ENCODE measurements at places on chromosomes 12 and 14.

DNA sequence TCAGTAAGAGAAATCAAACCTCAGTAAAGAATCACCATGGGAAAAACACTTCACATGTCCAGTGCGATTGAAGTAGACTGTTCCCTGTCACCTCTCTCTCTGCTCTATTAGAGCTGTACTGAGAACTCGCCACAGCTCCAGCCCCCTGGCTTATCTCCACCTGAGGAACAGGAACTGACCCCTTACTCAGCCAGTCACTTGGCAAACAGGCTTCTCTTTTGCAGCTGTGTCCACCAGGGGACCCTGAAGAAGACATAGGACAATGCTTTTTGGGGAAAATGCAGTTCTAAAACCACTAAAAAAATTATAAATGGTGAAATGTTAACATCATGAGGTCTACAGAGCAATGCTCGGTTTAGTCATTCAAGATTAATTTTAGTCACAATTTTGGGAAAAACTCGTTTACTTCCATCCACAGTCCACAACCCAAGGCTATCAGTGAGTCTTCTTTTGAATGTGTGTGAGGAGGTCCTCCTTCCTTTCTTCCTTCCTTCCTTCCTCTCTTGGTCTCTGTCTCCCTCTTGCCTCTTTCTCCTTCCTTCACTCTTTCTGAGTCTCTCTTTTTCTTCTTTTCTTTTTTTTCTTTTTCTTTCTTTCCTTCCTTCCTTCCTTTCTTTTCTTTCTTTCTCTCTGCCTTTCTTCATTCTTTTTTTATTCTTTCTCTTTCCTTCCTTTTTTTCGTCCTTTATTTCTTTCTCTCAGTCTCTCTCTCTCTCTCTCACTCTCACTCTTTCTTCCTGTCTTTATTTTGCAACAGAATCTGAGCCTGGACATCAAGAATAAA is 1189.5 kb upstream of the TMEM132C start:
- DNase-seq, result no peak

DNA sequence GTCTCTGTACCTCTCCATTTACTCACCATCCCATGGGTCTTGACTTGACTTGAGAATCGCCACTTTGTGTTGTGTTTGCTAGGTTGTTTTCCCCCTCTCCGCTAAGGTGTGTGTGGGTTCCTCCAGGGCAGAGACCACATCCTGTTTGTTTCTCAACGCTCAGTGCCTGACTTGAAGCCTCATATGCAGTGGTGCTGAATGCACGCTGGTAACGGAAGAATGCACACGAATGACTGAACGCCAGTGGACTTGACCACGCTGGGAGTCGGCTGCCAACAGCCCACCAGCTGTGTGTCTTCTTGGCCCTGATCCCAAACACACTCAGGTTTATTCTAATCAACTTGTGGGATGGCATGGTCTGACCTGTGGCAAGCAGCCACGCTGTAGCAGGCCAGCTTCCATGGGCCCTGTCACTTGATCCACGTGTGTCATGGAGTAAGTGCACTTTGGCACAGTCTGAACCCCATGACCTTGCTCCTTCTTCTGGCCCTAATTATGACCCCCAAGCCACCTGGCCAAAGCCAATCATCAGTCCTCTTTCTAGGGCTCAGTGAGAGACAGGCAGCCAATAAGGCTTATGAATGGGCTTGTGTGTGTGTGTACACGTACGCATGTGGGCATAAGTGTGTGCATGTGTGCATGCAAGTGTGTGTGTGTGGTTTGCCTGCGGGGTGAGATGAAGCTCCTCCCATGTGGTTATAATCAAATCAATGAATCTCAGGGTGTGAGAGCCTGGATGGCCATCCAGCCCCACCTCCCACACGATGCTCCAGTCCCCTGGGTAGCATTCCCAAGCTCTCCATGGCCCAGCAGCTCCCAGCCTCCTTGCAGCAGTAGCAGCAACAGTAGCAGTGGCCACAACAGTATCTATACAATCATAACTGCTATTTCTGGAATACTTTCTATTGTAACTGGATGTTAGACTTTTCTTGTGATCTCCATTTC is 6.4 kb upstream of the TC2N start:
- no peak for DNase-seq

- no peak for DNase-seq
These were observed 236.6 kb downstream of the CCDC59 start for GRCh38 chr12:82121545-82121944.

DNA sequence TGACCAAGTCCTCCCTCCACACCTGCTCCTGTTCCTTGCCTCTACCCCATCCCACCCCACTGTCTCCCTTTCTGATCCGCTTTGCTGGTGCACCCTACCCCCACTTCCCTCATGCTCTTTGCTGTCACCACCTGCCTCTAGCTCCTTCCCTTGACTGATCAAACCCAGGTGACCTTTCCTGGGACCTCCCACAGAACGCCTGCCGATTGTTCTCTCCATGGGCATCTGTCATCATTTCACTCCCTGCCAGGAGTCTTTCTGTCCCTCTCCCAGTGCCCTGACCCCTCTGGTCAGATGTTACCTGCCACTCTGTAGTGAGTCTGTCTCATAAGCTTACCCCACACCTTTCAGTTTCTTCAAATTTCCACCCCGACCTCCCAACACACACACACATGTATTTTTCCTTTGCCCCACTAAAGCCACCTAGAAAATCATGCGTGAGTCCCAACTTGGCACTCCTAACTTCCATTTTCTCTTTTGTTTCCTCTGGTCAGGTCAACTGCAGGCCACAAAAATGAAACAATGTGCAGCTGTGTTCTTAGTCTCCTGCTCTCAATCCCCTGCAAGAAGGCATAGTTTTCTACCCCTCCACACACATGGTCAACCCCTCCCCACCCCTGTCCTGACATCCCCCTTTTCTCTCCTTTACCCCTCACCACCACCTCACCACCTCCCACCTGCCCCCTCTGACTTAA is 229.8 kb downstream of the DPF3 start:
- DNase-seq, result no peak

- no peak for DNase-seq
These were observed 3.3 kb upstream of the KRT79 start for GRCh38 chr12:52837413-52837741.

GRCh38 chr12:110266980-110267620 is 13.9 kb upstream of the ATP2A2 start:
- DNase-seq, result peak; percentile 55

- no peak for DNase-seq
These were observed 227.9 kb downstream of the KTN1 start for GRCh38 chr14:55807881-55808379.

DNA sequence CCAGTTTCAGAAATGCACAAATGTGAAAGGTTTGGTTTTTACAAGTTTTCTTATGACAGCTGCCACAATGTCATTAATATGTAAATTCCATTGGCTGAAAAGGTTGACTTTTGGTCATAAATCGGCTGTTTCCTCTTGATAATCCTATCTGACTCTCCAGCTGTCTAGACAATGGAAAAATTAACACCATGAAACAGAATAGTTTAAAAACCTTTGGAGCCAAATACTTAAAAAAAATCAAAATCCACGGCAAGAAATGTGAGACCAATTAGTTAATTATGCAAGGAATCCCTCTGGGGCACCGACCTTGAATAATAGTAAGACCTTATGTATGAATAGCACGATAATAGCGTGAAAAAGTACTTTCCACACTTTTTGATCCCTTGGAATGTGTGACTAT is 138.0 kb downstream of the ZNF664 start:
- DNase-seq, result no peak

DNA sequence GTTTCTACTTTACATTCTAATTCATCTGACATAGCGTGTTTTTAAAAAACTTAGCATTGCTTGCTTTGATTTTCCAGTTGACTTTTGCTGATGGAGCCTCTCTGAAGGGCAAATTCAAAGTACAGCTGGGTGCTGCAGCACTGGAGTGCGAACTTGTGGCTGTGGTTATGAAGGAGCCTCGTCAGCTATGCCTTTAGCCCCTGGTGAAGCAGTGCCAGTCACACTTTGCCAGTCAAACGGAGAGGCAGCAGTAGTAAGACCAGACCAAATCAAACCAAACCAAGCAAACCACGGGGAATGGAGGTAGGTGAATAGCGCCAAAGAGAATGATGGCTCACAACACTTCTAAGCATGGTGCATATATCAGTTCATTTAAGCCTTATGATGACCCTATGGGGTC is 15.1 kb upstream of the SLC38A2 start:
- no peak for DNase-seq

- no peak for DNase-seq
These were observed 513.0 kb upstream of the SEL1L start for GRCh38 chr14:82046512-82047226.

DNA sequence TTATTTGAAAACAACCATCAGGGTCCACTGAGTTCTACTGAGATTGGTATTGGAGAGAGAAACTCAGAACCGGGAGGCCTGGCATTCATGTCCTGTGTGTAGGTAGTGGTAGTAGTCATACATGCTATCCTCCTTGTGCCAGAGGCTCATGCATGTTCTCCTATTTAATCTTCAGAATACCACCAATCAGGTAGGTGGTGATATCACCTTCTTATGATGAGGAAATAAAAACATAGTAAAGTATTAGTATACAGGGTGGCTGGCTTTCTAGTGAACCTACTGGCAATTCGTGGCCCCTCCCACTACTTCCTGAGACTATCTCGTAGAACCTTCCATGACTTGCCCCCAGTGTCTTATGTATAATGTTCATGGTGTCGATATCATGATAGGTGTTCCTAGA is 40.5 kb upstream of the EID3 start:
- DNase-seq, result no peak

- no peak for DNase-seq
These were observed 29.7 kb downstream of the KDM2B start for GRCh38 chr12:121550974-121551634.

DNA sequence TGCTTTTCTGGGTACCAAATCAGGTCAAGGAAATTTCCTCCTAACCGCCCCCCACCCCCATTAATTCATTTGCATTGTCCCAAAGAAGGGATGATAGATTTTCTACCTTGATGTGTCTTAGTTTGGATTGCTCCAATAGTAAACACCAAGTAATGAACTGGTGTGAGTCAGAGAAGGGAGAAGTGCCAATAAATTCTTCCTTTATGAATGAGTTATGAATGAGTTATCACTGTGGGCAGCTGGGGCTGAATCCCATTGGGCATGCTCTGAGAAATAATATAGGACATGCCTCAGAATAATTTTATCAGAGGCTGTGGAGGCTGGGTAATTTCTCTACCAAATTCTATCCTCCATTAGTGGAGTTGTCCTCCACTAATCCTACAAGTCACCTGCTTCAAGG is 277.9 kb upstream of the FLRT2 start:
- DNase-seq, result no peak

GRCh38 chr12:107558816-107559382 is 126.7 kb upstream of the PWP1 start:
- DNase-seq, result no peak

GRCh38 chr14:100409003-100409360 is 85.8 kb downstream of the SLC25A47 start:
- no peak for DNase-seq

GRCh38 chr14:87971010-87971409 is 22.0 kb downstream of the GALC start:
- no peak for DNase-seq

GRCh38 chr12:110179291-110179690 is 55.1 kb downstream of the IFT81 start:
- DNase-seq, result no peak

DNA sequence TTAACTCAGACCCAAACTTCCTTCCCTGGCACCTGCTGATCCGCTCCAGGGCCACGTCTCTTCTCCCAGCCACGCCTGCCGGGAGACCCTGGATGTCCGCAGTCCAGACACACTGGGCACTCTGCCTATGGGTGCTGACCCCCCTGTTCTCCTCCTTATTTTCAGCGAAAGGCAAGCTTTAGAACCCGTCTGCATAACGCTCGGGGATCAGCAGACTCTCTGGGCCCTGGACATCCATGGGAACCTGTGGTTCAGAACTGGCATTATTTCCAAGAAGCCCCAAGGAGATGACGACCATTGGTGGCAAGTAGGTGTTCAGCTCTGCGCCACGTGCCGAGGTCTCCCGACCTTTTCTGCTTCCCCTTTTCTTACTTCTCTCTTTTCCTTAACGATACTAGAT is 63.9 kb downstream of the ANKRD9 start:
- no peak for DNase-seq

DNA sequence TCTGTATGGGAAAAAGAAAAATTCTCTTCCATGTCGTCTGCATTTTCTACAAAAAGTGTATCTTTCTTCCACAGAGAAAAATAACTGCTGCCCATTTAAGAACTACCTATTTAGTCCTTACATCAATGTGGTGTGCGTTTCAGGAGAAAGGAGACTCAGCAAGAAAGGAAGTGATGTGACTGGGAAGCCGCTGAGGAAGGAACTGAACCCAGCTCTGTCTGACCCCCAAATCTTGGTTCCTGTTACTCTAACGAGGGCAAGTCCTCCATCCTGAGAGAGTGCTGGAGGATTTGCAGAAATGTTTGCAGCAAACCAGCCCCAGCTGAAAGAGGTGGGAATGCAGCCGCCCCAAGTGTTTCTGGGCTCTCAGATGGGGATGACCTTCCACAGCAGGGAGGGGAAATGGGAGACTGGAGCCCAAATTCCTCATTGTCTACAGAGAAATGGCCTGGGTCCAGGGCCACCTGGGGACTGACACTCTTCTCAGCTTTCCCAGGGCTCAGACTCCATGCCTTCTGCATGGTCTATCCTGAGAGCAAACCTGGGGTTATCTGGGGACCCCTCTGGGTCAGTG is 6.7 kb upstream of the MLEC start:
- DNase-seq, result no peak

GRCh38 chr12:123126294-123127181 is 24.4 kb downstream of the PITPNM2 start:
- DNase-seq, result no peak

DNA sequence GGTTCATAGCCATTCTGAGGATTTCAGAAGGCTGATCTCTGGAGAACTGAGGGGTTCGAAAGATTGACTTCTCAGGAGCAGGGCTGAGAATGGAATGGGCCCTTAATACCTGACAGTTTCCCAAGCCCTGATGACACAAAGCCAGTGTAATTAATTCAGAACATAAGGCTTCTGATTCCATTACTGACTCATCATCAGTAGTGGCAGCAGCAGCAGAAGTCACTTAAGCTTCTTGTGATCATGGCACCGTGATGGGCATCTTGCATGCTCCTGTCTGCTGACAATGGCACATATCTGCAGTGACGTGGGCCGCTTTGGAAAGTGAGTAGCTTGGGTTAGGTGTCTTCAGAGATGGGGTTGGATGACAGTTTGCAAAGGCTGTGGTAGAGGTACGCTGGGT is 38.2 kb upstream of the GSG1 start:
- no peak for DNase-seq

GRCh38 chr14:102219316-102219715 is 79.6 kb downstream of the WDR20 start:
- DNase-seq, result no peak

DNA sequence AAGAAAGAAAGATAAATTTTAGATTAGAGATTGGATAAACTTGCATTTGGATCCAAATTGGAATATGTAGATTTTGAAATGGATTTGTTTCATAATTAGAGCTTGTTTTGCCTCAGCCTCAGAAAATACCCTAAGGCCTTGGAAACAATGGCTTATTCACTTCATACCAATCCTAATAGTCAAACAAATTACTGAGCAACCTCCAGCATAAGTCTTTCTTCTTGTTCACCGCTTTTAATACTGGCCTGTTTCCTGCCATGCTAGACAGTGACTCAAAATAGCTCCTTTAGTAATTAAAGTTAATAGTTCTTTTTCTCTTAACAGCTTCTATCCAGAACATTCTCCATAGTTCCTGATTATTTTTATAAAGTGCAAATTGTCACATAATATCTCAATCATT is 110.9 kb upstream of the DNM1L start:
- DNase-seq, result peak; percentile 38

GRCh38 chr12:44674875-44675274 is 201.2 kb downstream of the NELL2 start:
- no peak for DNase-seq
